ENCODE measurements at places on chromosomes 11 and 22. TPM values are rescaled to one million over a fixed set of nuclear protein-coding genes. Genes with fewer than 3 reads are reported as not detected.

- no peak overlapping the region for H3K27ac ChIP-seq
- no peaks in the 10 kb centered on the region for H3K36me3 ChIP-seq
- H3K4me1 ChIP-seq: peaks cover 15% of the 10 kb centered on the region
- H3K27me3 ChIP-seq: no peaks in the 10 kb centered on the region
These were observed 55.1 kb downstream of the NAV2 start for GRCh38 chr11:19767627-19768151.

DNA sequence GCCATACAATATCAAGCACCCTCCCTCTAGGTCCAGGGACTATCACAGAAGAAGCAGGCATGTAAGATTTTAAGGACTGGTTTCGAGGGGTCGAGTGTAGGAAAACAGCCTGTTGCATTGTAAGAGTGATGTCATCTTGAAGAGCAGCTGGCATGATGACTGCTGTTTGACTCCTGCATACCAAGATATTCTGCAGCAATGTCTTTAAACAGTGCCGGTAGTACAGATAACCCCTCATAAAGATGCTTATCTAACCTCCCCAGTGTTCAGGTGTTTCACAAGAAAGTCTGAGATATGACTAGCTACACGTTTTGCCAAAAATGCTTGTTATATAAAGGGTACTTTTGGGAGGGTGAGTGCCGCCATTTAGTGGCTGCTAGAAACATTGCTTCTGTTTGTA, 12.0 kb downstream of the FAM111A start:
- no peaks in the 10 kb centered on the region for H3K4me1 ChIP-seq
- peaks cover 1% of the 10 kb centered on the region for H3K27me3 ChIP-seq
- DNase-seq: no peak
- no peak overlapping the region for H3K27ac ChIP-seq

DNA sequence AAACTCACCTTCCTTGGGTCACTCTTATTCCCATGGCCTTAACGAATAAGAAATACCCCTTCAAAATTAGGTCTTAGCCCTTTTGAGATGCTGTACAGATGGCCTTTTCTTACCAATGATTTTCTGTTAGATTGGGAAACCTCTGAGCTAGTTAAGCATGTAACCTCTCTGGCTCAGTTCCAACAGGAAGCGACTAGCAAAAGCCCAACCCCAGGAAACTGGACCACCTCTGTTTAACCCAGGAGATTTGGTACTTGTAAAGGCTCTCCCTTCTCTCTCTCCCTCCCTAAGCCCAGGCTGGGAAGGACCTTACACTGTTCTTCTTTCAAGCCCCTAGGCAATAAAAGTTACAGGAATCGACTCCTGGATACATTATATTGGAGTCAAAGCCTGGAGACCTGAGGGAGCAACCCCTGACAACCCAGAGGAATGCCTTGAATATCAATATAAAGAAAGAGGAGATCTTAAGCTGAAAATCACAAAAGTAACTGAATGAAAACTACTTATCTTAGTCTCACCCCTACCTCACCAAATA, 11.7 kb downstream of the APIP start:
- peaks cover 60% of the 10 kb centered on the region for H3K36me3 ChIP-seq
- no peaks in the 10 kb centered on the region for H3K4me1 ChIP-seq
- no peaks in the 10 kb centered on the region for H3K27me3 ChIP-seq
- no peak overlapping the region for H3K27ac ChIP-seq

DNA sequence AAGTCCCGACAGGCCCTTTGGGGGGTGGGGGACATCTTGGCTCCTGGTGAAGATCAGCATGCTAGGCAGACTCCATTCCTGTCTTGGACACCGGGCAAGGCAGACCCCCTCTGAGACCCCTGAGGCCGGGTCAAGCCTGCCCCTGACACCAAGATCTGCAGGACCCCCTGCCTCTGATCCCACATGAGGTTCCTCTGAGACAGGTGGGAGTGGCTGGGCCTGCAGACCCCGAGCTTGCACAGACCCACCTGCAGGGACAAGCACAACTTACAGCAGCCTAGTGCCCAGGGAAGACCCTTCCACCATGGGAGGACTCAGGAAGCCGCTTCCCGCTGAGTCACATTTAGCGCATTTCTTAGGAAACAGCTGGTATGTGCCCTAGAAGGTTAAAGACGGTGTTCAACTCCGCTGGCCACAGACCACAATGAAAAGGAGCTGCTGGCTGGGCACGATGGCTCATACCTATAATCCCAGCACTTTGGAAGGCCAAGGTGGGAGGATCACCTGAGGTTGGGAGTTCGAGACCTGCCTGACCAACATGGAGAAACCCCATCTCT, 15.5 kb downstream of the ARVCF start:
- no peaks in the 10 kb centered on the region for H3K36me3 ChIP-seq
- no peaks in the 10 kb centered on the region for H3K27me3 ChIP-seq
- H3K4me1 ChIP-seq: peaks cover 7% of the 10 kb centered on the region
- DNase-seq: no peak
- no peak overlapping the region for H3K27ac ChIP-seq

- H3K36me3 ChIP-seq: no peaks in the 10 kb centered on the region
- H3K4me1 ChIP-seq: peaks cover 14% of the 10 kb centered on the region
- H3K27ac ChIP-seq: no peak overlapping the region
- no peaks in the 10 kb centered on the region for H3K27me3 ChIP-seq
- H3K4me3 ChIP-seq: no peak overlapping the region
- DNase-seq: no peak
These were observed 16.8 kb downstream of the RAB30 start for GRCh38 chr11:83054904-83055380.

DNA sequence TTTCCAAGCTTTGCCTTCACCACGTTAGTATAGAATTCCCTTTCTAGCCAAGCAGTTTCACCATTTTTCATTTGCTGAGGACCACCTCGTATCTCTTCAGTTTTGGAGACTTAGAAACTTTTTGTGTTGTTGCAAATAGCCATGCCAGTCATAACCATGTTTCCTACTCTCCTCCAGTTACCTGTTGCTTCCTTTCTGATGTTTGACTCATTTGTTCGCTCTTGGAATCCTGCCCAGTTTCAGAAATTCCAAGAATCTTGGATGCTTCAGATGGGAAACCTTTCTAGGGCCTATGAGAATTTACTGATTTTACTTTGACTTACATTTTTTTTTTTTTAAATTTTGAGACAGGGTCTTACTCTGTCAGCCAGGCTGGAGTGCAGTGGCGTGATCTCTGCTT, 65.4 kb downstream of the PPP6R3 start:
- no peaks in the 10 kb centered on the region for H3K27me3 ChIP-seq
- no peak overlapping the region for H3K4me3 ChIP-seq
- H3K36me3 ChIP-seq: peaks cover 49% of the 10 kb centered on the region

GRCh38 chr11:132177106-132177505, 806.7 kb downstream of the NTM start:
- DNase-seq: no peak
- no peaks in the 10 kb centered on the region for H3K36me3 ChIP-seq
- no peaks in the 10 kb centered on the region for H3K4me1 ChIP-seq
- peaks cover 22% of the 10 kb centered on the region for H3K27me3 ChIP-seq
- H3K4me3 ChIP-seq: no peak overlapping the region

GRCh38 chr11:120326228-120326627, 1.1 kb downstream of the TLCD5 start:
- DNase-seq: no peak
- peak overlapping the region; percentile 79 for H3K4me3 ChIP-seq
- peak overlapping the region; percentile 96 for H3K27ac ChIP-seq
- H3K36me3 ChIP-seq: peaks cover 8% of the 10 kb centered on the region
- no peaks in the 10 kb centered on the region for H3K27me3 ChIP-seq

Gene EIF3M
- 440 TPM for total RNA-seq
